ENCODE measurements at places on chromosomes 11 and 22.
A peak's percentile ranks its signal among the peaks of the same experiment; 100 is the strongest.

DNA sequence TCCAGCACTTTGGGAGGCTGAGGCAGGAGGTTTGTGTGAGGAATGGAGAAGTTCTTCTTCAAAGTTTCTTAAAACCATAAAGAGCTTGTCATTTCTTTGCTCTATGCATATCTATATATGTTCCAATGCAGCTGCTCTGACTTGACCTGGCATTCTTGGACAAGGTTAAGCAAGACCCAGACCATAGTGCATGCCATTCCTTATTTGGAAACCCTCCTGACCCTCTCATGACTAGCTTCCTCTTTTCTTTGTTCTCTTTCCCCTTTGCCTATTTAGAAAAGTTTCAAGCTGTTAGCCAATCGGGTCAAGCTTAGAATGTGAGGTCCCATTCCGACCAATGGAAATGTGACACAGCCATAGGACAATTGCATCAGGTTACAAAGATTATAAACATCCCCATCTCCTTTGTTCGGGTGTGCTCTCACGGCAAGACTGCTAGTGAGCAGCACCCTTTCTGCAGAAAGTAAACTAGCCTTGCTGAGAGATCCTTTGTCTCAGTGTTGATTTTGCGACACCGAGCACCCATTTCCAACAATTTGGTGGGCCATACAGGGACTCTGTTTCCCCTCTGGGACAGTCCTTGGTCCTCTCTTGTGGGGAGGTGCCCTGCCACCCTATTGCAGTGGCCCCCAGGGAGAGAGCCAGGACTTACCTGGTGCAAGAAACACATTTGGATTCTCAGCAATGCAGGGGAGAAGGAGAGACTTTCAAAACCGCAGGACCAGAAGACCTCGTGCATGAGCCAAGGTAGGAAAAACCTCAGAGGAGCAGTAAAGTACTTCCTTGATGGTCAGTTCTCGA is 39.9 kb upstream of the ANO1 start:
- no peak for DNase-seq

DNA sequence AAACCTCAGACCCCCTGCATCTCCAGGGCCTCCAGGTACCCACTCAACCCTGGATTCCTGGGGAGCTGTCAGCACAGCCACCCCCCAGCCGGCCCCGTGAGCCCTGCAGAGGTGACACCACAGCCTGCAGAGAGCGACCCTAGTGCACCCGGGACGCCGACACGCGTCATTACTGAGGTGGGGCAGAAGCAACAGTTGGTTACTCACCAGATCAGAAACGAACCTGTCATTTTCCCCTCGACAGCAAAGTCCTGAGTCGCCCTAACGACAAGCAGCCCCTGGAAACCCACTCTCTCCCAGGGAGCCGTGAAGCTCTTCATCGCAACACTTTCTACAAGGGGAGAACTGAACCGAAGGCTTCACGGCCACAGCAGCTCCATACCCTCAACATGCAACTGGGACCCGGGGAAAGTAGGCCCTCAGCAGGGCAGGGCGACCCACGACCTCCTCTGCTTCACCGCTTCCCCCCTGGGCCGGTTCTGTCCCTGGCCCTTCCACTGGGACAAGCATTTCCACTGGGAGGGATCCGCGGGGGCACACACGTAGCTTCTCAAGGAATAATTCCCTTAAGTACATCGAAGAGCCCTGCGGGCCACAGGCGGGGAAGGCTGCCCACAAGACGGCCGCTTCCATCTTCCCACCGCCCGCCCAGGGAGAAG is 1.6 kb downstream of the BRD1 start:
- DNase-seq = no peak

DNA sequence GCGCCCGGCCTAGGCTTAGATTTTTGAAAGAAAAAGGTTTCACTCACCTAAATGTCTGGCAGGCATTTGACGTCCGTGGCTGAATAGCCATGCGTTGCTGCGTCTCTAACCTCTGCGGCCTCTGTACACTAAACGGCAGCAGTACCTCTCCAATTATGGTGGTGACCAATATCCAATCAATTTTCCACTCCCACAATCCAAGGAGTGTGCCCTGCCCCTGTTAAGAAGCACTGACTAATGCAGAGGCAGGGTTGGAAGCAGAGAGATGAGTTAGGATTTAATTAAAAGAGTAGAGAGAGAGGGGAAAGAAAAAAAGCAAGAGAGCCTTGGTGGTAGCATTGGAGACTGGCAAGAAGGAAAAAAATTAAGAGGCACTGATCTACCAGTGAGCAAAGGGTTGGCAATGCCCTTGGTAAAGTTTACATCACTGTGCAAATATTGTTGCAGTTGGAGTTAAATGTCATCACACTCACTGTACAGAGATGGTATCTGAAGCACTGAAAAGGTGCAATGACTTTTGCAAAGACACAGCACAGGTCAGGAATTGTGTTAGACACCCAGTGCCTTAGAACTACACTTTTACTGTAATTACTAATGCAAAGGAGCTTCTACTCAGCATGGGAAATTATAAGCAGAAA is 526.7 kb downstream of the NTM start:
- DNase-seq = no peak

DNA sequence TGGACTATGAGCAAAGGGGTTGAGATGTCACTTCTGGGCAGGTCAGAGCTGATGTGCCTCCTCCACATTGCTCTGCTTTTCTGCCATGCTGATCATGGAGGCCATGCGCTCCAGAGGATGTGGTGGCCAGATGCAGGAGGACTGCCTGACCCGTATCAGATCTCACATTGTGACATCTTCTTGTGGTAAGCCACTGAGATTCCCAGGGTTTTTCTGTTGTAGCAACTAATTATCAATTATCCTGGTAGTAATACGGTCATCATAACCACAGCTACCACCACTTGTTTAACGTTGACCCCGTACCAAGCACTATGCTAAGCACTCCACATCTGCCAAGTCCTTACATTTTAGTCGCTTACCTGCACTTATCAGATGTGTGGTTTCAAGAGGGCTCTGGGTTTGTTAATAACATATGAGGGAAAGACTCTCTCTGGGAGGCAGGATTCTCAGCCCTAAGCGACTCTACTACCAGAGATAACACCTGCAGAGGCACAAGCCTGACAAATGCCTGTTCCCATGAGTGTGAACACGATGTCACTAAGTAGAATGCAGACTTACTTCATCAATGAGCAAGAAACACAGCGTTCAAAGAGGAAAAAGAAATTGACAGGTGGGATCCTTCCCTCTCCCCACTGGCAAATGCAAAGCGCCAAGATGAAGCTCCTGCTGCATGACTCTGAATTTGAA is 63.6 kb upstream of the TIMP3 start:
- no peak for DNase-seq

DNA sequence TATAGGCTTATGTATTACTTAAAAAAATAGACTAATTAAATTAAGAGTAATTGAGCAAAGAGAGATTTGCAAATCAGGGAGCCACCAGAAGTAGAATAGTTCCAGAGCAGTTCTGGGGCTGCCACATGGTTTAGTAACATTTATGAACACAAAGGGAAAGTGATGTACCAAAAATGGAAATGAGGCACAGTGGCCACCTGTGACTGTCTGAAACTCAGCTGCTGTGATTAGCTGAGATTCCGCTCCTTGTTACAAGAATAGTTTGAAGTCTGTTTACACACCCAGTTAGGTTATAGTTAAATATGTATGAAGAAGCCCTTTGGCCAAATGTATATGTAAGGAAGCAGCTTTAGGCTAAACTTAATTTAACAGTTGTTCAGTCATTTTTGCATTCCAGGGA is 901.5 kb upstream of the CHORDC1 start:
- no peak for DNase-seq

GRCh38 chr11:57480409-57481137 is 20.2 kb downstream of the RTN4RL2 start:
- DNase-seq = peak; percentile 17

DNA sequence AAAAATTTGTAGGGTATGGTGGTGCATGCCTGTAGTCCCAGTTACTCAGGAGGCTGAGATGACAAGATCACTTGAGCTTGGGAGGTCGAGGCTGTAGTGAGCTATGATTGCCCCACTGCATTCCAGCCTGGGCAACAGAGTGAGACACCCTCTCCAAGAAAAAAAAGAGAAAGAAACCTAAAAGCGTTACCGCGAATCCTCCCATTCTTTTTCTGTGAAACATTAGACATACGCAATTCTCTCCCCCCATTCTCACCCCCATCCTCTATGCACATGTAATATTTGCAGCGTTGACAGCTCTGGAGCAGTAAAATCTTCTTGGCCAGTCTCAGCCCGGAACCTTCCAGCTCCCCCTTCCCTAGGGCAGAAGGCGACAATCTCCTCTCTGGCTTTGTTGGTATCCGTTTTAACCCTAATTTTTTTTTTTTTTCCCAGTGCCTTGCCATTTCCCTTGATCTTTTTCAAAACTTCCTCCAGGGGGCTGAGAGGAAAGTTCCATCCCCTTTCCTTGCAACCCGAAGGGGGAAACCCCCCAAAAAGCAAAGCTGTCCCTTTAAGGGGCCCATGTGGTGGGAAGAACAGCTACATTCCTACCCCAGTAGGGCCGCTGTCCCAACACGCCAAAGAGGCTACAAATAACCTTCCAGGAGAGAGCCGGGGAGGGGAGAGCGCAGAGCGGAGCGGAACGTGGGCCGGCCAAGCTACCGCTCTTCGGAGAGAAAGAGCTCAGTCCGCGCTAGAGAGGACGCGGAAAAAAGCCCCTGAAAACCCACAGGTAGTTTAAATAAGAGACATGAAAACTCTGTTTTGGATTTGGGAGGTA is 1.9 kb downstream of the LRP4 start:
- no peak for DNase-seq
